Left renal cortex interstitium (tissue), 4 donors: ENCODE measurements at places on chromosomes 3 and 15. TPM values are rescaled to one million over a fixed set of nuclear protein-coding genes. Genes with fewer than 3 reads are reported as not detected.

DNA sequence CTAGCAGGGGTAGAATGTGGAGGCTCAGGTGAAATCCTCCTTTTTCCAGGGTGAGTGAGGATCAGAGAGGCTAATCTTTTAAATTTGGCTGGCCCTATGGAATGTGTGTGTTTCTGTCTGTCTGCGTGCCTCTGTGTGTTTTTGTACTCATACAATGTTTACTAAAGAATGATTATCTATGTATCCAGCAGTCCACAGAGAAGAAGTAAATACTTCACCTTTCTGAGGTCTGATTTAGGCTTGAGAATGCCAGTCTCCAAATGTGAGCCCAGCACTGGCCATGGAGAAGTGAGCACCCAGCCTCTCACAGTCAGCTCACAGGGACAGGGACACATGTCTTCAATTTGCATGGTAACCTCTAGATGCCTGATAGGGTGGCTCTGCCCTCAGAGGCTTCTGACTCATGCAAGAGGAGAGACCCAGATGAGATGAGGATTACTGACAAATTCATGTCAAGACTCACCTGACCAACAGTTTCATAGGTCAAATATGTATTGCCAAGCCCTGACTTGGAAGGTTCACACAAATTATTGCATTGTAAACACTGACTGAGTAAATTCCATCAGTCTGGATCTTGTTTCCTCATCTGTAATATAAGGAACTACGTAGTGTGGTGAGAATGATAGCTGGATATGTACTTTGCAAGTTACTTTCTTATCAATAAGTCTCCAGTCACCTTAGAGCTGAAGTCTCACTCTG is 31.0 kb downstream of the ENTPD3 start:
- no peak for DNase-seq

- no peak for DNase-seq
Measured at GRCh38 chr3:79516795-79517194, 251.0 kb downstream of the ROBO1 start.

- no peak for DNase-seq
Measured at GRCh38 chr3:69276884-69277283, 109.0 kb downstream of the FRMD4B start.

DNA sequence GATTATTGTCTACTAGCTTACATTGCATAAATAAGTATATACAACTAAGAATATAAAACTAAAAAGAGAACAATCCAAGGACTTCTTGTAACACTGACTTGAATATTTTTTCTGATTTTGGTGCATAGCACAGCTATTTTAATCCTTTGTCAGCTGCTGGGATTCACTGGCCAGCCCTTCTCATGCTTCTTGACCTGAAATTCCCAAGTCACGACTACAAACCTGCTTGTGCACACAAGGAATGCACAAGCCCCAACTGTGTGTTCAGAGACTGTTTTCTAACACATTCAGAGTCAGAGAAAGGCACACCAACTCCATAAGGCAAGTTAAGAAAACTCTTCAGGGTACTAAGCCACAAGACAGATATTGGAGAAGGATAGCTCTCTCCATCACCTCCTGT is 80.9 kb downstream of the TNIK start:
- DNase-seq, result no peak

GRCh38 chr3:46915297-46915822 is 37.8 kb downstream of the PTH1R start:
- DNase-seq, result no peak

GRCh38 chr3:22939349-22939748 is 263.8 kb upstream of the UBE2E2 start:
- DNase-seq, result no peak

DNA sequence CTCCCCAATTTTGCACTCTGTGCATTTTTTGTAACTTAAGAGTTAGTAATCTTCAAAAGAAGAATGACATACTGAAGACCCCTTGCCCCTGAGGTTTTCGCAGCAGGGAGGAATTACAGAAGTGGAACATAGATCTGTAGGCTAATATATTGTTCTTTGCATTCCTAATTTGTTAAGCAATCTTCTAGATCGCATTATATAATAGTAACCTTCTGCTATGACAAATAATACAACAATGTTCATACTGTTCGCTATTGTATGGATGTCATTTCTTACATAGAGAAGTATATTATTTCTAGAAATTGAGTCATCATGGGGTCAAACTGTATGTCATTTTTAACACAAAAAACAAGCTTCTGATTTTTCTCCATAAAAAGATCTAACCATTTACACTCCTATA is 95.8 kb upstream of the TGFBR2 start:
- DNase-seq, result no peak

DNA sequence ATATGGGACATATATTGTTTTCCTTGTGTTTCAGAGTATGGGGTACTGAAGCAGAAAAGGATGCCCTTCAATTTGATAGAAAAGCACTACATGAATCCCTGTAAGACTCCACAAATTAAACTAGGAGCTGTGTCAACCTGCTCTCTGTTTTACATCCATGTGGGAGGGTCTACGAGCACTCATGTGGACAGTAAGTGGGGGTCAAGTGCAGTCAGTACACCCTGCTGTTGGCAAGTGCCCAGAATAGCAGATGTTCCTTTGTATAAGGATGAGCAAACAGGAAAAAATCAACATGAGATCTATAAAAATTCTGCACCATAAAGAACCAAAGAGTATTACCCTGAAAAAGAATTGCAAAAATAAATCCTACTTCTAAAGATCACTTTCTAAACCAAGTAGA is 659.9 kb downstream of the SI start:
- peak; percentile 9 for DNase-seq

GRCh38 chr15:41870689-41871081 is 23.2 kb downstream of the SPTBN5 start:
- no peak for DNase-seq

GRCh38 chr15:64438653-64439447 is 21.5 kb upstream of the ZNF609 start:
- no peak for DNase-seq

DNA sequence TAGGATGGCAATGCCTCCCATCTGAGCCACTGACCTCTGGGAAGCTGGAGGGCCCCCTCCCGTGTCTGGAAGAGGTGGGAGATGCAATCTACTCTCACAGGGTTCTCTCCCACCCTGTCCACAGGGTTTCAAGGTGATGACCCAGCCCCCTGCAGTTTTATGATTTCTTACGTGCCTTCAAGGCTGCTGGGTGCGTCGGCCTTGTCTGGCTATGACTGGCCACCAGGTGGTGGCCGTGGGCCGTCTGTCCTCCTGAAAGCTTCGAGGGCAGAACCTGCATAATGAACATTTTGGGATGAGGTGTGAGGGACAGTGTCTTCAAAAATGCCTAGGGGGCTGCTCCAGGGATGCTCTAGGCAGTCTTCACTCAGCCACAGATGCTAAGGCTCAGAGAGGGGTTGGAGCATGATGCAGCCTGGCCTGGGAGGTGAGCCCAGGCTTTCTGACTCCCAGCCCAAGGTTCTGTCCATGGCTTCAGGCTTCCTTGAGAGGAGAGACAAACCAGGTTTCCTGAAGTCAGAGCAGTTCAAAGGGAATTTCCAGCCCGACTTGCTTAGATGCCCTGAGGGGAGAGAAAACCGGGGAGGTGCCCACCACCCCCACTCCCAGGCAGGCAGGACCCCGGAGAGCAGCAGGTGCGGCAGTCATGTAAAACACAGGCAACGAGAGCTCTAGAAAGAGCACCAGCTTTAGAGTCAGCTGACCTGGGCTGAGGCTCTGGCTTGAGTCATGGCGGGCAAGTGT is 18.7 kb downstream of the ISG20 start:
- DNase-seq, result no peak

GRCh38 chr3:10804183-10804648 is 11.8 kb upstream of the SLC6A11 start:
- DNase-seq, result no peak

DNA sequence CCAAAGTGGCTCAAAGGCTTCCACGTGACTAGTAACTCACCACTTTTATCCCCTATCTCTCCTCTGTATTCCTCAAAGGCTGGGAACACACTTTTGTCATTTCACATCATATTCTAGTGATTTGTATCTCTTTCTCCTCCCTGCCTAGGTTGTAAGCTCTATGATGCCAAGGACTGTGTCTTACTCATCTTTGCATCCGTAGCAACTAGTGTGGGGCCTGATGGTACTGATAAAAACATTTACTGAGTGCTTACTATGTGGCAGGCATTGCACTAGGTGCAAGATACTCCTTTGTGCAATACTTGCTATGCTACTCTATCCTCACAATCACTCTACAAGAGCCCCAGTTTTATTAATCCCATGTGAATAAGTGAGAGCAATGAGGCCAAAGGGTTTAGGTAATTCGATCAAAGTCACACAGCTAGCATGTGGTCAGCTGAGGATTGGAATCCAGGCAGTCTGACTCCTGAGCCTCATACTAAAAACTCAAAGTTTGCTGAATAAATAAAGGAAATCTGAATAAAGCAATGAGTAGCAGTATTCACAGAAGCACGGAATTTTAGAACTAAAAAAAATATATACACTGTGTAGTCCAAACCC is 342.6 kb upstream of the ICE2 start:
- DNase-seq, result no peak

- no peak for DNase-seq
Measured at GRCh38 chr3:65936908-65937638, 101.6 kb downstream of the MAGI1 start.

DNA sequence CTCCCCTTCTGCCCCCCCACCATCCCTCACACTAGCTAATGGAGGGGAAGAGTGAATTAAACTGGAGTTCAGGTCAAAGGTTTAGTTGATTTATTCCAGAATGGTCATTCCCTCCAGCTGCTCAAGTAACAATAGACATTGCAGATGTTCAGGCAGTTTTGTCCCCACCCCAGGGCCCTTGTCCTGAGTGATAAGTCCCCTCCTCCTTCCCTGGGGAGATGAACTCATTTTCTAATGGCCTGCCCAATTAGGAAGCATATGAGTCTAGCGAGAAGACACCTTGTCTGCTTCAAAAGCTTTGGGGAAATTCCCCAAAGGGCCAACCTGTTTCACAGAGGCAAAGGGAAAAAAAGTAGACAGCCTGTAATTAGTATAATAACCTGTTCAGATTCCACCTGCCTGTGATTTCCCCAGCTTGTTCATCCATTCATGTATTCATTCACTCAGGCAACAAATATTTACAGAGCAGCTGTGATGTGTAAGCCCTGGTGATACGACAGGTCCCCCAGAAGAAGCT is 165.3 kb downstream of the SHQ1 start:
- no peak for DNase-seq

TRIM71 gene
- 5.6 TPM for polyA plus RNA-seq

LRTM1 gene
- not detected for polyA plus RNA-seq

SUCLG2 gene
- 77.4 TPM for polyA plus RNA-seq

C3orf20 gene
- 0.27 TPM for polyA plus RNA-seq

XCR1 gene
- 0.22 TPM for polyA plus RNA-seq

WDR72 gene
- 58.7 TPM for polyA plus RNA-seq

HRH1 gene
- 2.4 TPM for polyA plus RNA-seq

CCDC191 gene
- polyA plus RNA-seq, result 15.1 TPM

IL17RB gene
- polyA plus RNA-seq, result 18.3 TPM

ALDH1A3 gene
- 6.6 TPM for polyA plus RNA-seq
